ENCODE measurements at places on chromosomes 7 and 10. TPM values are rescaled to one million over a fixed set of nuclear protein-coding genes. Genes with fewer than 3 reads are reported as not detected.

Gene SORBS1
- polyA plus RNA-seq: 102 TPM

Gene NET1
- polyA plus RNA-seq: 63.7 TPM

Gene ZNF804B
- 0.96 TPM for polyA plus RNA-seq

DNA sequence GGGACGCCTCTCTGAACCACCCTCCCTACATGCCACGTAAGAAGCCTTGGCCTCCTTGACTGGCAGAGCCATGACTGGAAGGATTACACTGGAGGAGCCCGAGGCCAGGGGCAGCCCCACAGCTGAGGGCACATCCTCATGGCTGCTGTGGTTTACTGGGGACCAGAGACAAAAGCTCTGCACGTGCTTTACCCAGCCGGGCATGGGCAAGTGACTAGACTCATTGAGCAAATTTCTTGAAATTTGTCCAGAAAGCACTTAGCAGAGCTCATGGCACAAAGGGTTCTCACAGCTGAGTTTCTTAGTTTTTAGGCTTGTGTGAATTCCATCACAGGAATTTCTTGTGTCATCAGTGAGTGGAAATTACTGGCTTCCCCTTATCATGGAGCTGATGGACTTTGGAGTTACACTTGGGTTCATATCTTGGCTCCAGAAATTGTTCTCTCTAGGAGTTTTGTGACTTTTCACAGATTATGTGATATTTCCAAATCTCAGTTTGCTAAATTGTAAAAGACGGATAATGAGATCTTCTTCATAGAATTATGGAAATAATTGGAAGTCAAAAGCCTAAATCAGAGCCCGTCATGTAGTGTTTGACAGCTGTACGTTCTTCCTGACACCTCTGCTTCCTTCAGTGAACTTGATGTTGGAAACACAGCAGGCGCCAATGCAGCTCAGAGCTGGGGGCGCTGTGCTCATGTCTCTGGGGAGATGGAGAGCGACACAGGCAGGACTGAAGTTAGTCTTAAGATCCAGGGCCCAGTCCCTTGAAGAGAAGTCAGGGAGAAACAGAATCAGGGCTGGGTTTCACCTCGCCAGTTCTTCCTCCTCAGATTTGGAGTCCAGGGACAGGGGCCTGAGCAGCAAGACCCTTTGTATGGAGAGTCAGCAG is 47.7 kb upstream of the MGAM2 start:
- DNase-seq: no peak

Gene MYL10
- polyA plus RNA-seq: not detected

Gene ARMC3
- polyA plus RNA-seq: 12.8 TPM

Gene HYAL4
- 0.11 TPM for polyA plus RNA-seq

GRCh38 chr7:90688810-90689209 is 92.7 kb downstream of the CDK14 start:
- DNase-seq: no peak

Gene NPSR1
- polyA plus RNA-seq: 0.15 TPM

DNA sequence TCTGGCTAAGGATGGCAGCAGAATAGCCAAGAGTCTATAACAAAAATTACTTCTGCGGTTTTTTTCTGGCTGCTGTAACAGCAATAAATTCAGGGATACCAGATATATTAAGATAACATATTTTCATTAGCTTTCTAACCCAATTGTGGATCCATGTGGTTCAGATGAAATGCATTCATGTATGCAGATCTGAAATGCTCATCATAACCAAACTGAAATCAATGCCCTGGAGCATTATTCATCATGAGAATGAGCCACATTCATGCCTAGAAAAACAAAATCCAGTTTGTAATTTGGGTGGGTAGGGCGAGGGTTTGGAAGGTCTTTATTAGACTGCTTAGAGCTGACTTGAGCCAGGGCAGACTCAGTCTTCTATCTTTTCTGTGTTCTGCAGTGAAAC is 69.8 kb upstream of the SEMA3A start:
- no peak for DNase-seq

- no peak for DNase-seq
Measured at GRCh38 chr10:102412293-102412692, 6.3 kb downstream of the PSD start.

Gene CNNM1
- polyA plus RNA-seq: 6.5 TPM

GRCh38 chr7:122135275-122135674 is 8.8 kb downstream of the AASS start:
- no peak for DNase-seq

Gene RAMP3
- 9.4 TPM for polyA plus RNA-seq

Gene CALML5
- not detected for polyA plus RNA-seq

Gene PCLO
- 36.4 TPM for polyA plus RNA-seq

Data from spinal cord (tissue), 10 donors.